ENCODE measurements at places on chromosomes 7 and 10. TPM values are rescaled to one million over a fixed set of nuclear protein-coding genes. Genes with fewer than 3 reads are reported as not detected.

The GNG11 gene
- total RNA-seq = 8.8 TPM

The IFIT2 gene
- 9.0 TPM for total RNA-seq

The CTAGE15 gene
- not detected for total RNA-seq

The CPN1 gene
- not detected for total RNA-seq

The ANKRD61 gene
- not detected for total RNA-seq

The HYAL4 gene
- not detected for total RNA-seq

The MRC1 gene
- total RNA-seq = 0.36 TPM

The PON1 gene
- total RNA-seq = not detected

The SLC26A5 gene
- not detected for total RNA-seq

The CDK14 gene
- 39.1 TPM for total RNA-seq

The ERVW-1 gene
- not detected for total RNA-seq

The EPO gene
- not detected for total RNA-seq

The ARMC3 gene
- total RNA-seq = under 0.01 TPM

The SLC18A3 gene
- not detected for total RNA-seq

The LRIT1 gene
- total RNA-seq = not detected

The LEP gene
- total RNA-seq = 0.36 TPM

The IGF2BP3 gene
- total RNA-seq = 2.7 TPM

The ADCY1 gene
- total RNA-seq = 0.59 TPM

The WDR86 gene
- 8.5 TPM for total RNA-seq
